Neuronal stem cell (in vitro differentiated cells): ENCODE measurements at places on chromosomes 3 and 15.
A peak's percentile ranks its signal among the peaks of the same experiment; 100 is the strongest.

DNA sequence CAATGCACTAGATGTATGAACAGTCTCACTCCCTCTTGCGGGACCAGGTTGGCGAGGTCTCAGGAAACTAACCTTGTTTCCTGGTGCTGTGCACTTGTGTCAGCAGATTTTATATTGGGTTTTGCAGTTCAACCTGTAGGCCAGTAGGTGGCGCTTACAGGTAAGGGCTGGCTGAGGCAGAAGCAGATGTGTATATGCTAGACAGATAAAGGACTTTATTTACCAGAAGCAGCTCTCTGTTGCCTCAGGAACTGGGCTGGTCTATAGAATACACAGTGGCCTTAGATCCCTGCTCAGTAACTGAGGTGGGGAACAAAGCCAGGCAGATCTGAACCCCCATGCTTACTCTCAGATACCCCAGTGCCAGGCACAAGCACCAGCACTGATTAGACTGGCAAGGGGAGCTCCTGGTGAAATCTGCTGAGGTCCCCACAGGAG lies 296.8 kb downstream of the DOCK3 start:
- peak; percentile 23 for DNase-seq

DNA sequence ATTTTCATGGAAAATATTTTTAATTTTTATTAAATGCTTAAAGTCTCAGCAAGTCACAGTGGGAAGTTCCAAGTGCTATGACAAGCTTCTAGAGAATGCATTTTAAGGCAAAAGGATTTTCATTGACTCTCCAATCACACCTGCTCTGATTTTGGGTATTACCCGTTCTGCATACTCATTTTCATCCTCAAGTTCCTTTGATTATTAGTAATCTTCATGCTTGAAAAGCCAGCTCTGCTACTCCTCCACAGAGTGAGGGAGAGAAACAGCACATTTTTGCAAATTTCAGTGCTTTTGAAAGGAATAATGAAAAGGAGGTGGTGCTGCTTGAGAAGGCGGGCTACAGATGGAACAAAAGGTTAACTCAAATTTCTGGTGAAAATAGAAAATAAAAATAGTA lies 450.7 kb downstream of the NSUN3 start:
- DNase-seq = no peak

DNA sequence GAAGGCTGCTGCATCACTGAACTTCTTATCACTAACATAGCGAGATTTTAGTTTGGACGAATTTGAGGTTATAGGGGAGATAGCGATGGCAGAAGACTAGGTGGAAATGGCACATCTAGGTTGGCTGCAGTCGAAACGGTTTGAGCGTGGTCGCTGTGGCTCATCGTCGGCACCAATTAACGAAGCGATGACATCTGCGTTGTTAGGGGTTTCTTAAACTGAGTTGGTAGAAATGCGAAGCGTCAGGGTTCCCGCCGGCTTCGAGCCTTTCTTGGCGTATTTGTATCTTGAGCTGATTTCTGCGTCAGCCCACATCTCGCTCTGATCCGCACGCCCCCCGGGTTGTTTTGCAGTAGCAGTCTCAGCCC lies 319 bp downstream of the LNP1 start:
- DNase-seq = no peak

DNA sequence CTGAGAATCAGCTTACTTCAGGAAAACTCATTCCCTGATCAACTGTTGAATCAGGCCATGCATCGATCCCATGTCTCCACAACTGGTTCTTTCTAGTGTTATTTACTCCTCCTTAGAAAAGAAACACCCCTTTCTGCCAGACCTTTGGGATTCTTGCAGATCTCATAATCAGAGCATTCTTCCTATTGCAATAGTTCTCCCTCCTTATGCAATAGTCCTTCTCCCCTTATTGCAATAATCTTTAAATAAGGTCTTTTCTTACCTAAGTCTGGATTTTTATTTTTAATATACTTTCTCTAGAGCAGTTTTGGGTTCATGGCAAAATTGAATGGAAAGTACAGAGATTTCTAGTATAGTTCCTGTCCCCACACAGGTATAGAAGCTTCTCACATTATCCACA lies 141.9 kb upstream of the SGO1 start:
- DNase-seq = no peak

DNA sequence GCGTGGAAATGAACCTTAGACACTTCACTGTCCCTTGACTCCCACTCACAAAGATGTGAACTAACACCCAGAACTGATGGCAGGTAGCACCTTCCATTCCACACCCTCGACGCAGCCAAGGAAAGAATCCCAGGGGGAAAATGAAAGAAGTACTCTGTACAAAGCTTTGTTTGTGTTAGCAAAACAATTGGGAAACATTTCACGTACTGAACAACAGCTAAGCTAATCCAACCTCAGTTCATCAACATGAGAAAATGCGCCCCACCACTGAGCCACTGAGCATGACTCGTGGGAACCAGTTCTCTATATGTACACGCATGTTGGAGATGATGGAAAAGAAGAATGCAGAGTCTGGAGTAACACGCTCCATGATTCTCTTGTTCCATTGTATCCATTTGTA lies 32.0 kb downstream of the CORO2B start:
- DNase-seq = no peak

DNA sequence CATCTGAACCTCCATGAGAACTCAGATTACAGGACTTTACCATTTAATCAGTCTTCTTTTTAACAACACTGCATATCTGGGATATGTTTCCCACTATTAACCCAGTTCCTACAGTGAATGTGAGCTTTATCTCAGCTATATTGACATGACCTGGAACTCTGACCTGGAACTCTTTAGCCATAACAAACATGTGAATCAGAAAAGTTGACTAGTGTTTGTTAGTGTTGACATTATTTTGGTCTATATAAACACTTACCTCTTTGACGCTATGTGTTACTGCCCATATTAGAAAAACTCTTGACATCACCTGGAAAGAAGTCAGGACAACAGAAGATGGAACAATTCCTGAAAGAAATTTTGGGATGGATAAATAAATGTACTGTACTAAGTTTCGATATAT lies 56.7 kb downstream of the HACD2 start:
- no peak for DNase-seq

DNA sequence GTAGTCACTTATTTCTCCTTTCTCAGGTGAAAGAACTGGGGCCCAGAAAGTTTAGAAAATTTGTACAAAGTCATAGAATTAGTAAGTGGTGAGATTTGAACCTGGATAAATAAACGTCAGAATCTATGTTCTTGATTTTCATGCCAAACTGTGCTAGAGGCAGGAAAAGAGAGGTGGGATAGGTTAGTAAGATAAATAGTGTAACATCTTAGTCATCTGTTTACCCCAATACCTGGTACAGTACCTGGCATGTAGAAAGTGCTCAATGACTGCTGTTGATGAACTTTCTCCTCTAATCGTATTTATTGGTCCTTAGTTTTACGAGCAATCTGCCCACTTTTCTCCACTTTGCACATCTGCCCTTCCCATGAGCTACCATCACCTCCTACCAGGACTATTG lies 124.9 kb downstream of the MITF start:
- DNase-seq = no peak
